GM03348 (cell line): ENCODE measurements at places on chromosomes 2 and 18.
A peak's percentile ranks its signal among the peaks of the same experiment; 100 is the strongest.

DNA sequence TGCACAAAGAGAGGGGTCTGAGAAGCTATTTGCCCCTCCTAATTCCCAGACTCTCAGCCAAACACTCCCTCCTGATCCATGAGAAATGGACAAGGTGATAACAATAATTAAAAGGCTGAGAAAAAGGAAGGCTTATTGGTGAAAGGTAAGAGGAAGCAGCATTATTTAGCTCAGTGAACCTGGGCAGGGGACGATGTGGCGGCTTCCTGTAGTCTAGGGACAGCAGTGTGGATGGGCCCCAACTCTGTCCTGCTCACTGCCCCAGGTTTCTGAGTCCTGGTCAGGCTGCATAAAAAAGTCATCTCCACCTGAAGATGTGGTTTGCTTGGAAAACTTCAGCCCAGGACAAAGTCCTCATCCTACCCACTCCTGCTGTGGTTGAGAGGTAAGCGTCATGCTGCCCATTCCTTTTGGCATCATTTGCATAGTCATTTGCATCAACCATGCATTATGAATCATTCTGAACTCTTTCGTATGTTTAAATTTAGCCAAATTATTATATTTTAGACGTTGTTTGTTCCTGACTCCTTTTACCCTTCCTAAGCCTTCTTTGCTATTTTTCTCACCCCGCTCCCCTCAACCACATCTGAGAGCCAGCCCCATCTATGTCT, 126.8 kb downstream of the CLIP4 start:
- no peak for DNase-seq

- no peak for DNase-seq
Measured at GRCh38 chr2:173157676-173158293, 82.1 kb downstream of the MAP3K20 start.

GRCh38 chr2:153287109-153287801, 191.3 kb downstream of the RPRM start:
- peak; percentile 15 for DNase-seq

GRCh38 chr2:77552956-77553355, 30.8 kb upstream of the LRRTM4 start:
- no peak for DNase-seq

DNA sequence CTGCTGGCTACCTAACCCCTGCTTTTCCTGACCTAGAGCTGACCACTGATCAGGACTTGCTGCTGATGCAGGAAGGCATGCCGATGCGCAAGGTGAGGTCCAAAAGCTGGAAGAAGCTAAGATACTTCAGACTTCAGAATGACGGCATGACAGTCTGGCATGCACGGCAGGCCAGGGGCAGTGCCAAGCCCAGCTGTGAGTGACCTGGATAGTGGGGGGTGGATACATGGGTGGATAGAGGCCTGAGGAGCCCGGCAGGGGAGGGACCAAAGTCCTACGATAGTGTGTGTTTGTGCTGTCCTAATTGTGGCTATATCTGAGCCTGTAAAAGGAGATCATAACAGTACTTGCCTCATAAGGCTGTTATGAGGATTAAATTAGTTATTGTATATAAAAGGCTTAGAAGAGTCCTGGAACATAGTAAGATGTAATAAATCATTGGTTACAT, 8.2 kb downstream of the PLCD4 start:
- DNase-seq: no peak

DNA sequence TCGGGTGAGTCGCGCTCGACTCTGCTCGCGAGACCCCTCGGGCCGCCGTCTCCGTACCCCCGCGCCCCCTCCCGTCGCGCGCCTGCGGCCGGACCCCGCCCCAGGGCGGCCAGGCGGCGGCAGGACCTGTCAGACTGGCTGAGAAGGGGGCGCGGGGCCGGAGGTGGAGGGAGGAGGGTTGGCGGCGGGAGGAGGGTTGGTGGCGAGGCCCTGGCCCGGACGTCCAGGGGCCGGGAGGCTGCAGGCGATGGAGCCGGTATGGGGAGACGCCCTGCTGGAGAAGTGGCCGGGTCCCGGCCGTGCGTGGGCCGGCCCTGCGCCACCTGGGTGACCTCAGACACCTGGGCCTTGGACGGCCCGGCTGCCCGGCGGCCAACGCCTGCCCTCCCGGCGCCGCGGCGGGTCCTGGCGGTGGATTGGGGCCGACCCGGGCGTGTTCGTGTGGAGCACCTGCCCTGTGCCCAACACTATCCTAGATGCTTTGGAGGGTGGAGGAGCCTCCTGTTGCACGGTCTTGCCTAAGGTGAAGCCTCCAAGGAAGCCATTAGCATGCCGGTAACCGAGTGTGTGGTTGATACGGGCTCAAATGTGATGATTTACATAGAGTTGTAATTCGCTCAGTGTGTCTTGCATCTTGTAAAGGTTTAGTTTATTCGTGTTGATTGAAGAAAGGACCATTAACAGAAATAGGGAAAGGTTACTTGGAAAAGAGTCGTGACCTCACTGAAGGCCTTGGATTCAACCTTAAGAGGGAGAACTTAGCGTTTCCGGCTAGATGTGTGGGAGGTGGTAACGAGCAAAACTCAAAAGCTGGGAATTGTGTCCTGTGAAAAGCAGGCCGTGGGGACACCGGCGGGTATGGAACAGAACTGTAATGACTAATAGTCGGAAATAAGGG, 550 bp downstream of the MYL12B start:
- DNase-seq: no peak

- no peak for DNase-seq
Measured at GRCh38 chr18:56235071-56235470, 403.3 kb downstream of the TXNL1 start.

DNA sequence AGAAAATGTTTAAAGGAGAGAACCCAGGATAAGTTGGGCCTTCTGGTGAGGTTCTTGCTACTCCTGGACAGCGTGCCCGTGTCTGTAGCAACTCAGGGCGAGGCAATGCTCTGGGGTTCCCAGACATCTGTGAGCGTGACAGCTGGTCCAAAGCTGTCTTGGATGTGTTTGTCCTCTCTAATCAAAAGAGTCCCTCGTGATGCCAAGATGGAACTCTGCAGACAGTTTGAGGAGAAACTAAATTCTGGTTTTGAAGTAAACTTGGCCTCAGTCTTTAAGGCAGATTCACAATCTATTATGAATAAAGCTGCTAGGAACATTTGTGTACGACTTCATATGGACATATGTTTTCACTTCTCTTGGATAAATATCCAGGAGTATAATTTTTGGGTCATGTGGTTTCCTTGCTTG, 47.3 kb downstream of the TMEM17 start:
- DNase-seq: no peak

GRCh38 chr2:225041207-225041850, 939 bp downstream of the DOCK10 start:
- DNase-seq: peak; percentile 60

- DNase-seq: no peak
Measured at GRCh38 chr2:136049011-136049742, 63.8 kb upstream of the DARS1 start.

DNA sequence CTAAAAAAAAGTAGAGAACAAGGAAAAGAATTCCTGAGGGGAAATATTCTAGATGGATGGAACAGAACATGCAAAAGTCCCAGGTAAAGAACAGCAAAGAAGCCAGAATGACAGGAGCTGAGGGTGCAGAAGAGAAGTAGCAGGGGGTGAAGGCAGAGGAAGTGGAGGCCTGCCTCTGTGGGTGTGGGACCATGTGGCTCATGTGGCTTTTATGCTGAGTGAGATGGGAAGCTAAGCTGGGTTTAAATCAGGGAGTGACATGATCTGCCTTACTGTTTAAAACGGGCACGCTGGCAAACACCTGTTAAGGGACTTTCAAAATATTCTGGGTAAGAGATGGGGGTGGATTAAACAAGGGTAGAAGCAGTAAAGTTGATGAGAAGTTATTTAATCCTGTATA, 40.0 kb downstream of the GKN2 start:
- no peak for DNase-seq

GRCh38 chr2:98295275-98295674, 51.0 kb upstream of the CNGA3 start:
- no peak for DNase-seq

- DNase-seq: no peak
Measured at GRCh38 chr2:59584958-59585357, 968.5 kb downstream of the BCL11A start.

- no peak for DNase-seq
Measured at GRCh38 chr2:172900871-172901270, 165.2 kb downstream of the RAPGEF4 start.

GRCh38 chr18:10374636-10375293, 79.7 kb upstream of the APCDD1 start:
- DNase-seq: no peak

- peak; percentile 76 for DNase-seq
Measured at GRCh38 chr18:32093102-32093511, 1.4 kb downstream of the RNF138 start.

DNA sequence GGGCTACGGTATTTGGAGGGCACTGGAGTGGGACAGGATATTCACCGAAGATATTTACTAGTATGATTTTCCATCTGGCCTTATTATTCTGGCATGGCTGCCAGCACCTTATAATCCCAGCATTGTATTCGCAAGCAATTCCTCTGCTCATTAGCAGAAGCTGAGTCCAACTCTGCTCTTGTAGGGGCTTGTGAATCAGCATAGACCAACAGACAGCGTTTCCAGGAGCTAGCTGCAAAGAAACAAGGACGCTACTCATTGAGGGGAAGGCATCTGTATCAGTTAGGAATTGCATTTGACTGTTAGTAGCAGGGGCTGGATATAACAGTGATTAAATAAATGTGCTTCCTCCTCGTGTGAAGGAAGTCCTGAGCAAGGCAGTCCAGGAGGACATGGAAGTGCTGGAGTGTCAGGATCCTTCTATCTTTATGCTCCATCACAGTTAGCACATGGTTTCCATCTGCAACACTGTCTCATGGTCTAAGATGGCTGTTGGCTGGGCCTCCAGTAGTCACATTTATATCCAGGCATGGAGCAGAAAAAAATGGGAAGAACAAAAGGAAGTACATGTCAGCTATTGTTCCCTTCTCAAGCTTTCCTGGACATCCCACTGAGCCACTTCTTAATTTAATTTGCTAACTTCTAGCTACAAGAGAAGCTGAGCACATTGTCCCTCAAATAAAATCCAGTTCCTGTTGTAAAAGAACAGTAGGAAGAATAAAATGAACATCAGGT, 214.1 kb downstream of the C1D start:
- DNase-seq: no peak

DNA sequence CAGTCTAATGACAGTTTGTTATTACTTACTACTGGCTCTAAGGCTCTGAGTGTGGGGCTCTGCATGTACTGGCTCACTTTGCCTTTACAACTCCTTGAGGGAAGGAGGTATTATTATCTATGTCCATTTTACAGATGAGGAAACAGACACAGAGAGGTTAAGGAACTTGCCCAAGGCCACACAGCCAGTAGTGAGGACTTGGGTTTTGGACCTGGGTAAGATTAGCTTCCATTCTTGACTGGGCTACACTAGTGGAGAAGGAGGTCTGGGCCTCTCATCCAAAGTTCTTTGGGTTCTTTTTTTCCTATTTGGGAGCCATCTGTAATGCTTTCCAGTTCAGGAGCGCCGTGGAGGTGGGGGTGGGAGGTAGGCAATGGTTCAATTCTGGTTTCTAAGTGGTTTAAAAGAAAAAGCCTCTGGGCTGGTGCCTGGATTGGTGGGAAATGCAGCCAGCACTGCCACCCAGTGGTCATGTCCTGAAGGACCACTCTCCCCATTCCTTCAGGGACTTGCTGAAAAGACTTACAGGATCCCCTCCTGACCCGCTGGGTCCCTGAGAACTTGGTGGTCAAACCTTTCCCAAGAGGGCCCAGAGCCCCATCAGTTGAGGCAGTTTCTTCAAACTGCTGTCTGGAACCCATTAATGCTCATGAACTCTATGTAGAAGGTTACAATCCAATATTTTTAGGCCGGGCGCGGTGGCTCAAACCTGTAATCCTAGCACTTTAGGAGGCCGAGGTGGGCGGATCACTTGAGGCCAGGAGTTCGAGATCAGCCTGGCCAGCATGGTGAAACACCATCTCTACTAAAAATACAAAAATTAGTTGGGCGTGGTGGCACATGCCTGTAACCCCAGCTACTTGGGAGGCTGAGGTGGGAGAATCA, 38.6 kb upstream of the NOTO start:
- peak; percentile 89 for DNase-seq

- peak; percentile 29 for DNase-seq
Measured at GRCh38 chr18:48621815-48622555, 83.2 kb downstream of the CTIF start.

- peak; percentile 9 for DNase-seq
Measured at GRCh38 chr18:68662754-68663153, 52.2 kb downstream of the TMX3 start.

- DNase-seq: no peak
Measured at GRCh38 chr2:134134313-134134706, 119.6 kb upstream of the MGAT5 start.

DNA sequence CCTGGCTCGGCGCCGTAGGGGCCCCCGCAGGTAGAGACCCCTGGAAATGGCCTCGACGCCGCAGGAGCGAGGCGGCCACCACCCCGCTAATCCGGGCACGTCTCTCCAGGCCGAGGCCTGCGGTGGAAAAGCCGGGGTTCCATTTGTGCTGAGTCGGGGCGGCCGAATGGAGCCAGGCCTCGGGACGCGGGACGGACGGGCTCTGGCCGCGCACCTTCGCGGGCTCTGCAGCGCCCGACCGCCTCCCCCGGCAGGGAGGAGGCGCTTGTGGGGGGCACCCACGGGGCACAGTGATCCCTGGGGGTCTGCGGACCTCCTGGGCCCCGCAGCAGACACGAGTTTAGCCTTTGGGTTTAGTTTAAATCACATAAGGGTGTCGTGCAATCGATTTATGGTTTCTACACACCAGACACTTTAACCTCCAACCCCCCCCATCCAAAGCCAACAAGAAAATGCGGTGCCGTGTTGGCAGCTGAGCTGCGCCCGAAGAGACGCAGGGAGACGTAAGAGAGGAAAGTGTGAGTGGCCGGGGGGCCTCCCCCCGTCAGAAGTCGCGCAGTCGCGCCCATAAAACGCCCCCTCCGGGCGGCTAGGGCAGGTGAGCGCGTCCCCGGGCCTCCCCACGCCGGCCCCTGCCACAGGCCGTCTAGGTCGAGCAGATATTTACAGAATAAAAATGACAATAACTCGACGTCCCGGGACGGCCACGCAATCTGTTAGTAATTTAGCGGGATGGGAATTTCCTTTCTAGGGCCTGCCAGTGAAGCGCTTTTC, 1.0 kb upstream of the NFATC1 start:
- DNase-seq: peak; percentile 75
